ENCODE measurements at places on chromosomes 2 and 18.

- no peak for DNase-seq
Measured at GRCh38 chr2:206056286-206056685, 29.7 kb downstream of the INO80D start.

- no peak for DNase-seq
Measured at GRCh38 chr2:88281302-88282217, 111.4 kb downstream of the THNSL2 start.

DNA sequence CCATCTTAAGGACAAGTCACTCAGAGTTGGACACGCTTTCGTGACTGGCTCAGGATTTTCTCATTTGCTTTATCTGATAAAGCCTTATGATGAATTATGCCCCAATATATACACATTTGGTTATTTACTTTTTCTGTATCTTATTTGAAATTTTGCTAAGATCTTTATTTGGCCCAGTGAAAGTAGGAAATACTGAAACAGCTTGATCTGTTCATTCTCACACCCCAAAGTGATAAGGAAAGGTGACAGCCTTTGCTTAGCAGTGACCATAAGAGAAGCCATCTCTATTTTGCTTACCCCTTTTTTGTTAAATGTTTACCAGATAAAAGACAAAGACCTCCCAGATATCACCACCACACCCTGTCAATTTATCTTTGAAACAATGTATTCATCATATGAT lies 428.3 kb downstream of the PARD3B start:
- no peak for DNase-seq

GRCh38 chr2:100211521-100211920 lies 69.1 kb upstream of the AFF3 start:
- DNase-seq, result no peak

- DNase-seq, result no peak
Measured at GRCh38 chr2:241381872-241382271, 25.8 kb downstream of the FARP2 start.
